ENCODE measurements at places on chromosomes 6 and 20.

- no peak for DNase-seq
Observed at GRCh38 chr20:54550776-54551396, 75.5 kb downstream of the DOK5 start.

DNA sequence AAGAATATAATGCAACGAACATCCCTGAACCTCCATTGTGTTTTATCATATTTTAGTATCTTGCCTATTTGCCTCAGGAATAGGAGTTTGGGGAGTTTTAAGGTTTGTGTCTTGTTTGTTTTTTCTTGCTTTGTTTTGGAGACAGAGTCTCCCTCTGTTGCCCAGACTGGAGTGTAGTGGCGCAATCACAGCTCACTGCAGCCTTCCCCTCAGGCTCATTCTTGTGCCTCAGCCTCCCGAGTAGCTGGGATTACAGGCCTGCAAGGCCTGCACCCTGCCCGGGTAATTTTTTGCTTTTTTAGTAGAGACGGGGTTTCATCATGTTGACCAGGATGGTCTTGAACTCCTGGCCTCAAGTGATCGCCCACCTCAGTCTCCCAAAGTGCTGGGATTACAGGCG lies 63.3 kb upstream of the CARMIL1 start:
- no peak for DNase-seq

GRCh38 chr6:169163411-169163901 lies 90.2 kb downstream of the THBS2 start:
- no peak for DNase-seq

DNA sequence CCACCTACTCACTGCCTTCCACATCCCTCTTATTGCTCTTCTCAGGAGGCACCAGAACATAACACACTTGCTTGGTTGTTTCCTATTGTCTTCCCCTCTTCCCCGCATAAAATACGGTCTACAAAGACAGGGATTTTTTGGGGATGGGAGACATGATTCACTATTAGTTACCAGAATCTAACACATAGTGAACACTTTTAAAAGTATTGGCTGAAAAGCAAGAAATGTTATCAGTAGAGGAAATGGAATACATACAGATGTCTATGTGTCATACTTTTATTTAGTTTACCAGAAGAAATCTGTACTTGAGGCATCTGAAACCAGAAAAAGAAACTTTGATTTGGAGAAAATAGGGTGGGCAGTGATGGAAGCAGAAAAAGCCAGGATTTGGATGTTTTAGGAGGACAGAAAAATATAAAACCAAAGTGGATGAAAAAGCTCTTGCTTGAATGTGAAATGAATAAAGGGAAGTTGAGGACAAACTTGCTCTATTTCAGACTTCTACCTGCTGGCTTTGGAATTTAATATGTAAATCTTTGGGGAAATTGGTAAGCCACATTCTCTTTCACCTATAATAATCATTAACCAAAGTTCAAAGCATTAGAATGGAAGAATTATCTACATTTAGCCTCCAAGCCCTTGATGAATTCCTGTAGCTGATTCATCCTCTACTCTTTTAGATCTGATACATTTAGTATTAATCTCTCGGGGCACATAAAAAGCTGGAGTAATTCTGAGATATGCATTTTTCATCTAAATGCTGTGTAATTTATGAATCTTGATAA lies 82.6 kb downstream of the DOK5 start:
- DNase-seq: no peak

DNA sequence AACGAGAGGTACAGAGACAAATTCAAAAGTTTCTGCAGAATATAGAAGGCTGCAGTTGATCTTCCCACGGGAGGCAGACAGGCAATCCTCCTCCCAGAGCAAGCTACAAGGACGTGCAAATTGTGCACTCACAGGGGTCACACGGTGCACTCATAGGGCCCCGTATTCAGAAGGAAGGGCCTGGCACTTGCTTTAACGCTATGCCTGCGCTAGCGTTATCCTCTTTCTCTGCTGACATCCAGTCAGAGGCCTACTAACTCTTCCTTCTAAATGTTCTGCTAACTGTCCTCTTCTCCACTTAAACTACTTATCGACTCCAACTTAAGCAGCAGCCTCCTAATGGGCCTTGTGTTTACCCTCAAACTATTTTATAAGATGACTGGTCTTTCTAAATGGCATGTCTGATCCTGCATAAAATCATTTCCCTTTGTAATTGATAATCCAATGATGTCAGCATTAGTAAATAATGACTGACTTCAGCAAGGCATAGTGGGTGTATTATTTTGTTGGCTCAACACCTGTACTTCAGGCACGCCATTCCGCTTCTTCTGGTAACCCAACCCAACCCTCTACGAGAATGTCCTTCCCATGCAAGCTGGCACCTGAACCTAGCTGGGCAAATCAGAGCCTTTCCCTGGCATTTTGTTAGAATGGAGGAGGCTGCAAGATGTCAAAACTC lies 2.2 kb downstream of the IFNGR1 start:
- no peak for DNase-seq

- DNase-seq: no peak
Observed at GRCh38 chr20:13659288-13659687, 20.6 kb upstream of the TASP1 start.

DNA sequence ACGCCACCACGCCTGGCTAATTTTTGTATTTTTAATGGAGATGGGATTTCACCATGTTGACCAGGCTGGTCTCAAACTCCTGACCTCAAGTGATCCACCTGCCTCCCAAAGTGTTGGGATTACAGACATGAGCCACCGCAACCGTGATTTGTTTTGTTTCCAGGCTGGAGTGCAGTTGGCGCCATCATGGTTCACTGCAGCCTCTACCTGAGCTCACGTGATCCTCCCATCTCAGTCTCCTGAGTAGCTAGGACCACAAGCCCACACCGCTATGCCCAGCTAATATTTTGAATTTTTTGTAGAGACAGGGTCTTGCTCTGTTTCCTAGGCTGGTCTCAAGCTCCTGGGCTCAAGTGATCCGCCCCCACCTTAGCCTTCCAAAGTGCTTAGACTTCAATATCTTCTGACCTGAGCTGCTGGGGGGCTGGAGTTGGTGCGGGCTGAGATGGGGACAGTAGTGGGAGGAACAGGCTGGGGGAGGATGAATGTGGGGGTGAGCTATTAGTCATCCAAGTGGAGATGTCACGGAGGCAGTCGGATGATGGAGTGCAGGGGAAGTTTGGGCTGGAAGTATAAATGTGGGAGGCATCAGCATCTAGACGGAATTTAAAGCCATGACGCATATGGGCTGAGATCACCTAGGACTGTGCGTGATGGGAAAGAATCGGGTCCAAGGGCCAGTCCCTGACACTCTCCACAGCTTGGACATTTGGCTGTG lies 23.1 kb upstream of the ZMYND8 start:
- no peak for DNase-seq

GRCh38 chr6:26025047-26025893 lies 62.0 kb upstream of the HFE start:
- no peak for DNase-seq

DNA sequence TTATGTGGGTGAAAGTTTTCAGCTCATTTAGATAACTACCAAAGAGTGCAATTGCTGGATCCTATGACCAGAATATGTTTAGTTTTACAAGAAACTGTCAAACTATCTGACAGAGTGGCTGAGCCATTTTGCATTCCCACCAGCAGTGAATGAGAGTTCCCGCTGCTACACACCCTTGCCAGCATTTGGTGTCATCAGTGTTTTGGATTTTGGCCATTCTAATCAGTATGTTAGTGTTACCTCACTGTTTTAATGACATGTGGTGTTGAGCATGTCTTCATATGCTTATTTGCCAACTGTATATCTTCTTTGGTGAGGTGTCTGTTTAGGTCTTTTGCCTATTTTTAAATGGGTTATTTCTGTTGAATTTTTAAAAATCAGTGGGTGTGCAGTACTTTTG lies 120.9 kb downstream of the CFAP61 start:
- DNase-seq: no peak

GRCh38 chr20:35615667-35616464 lies at the start of gene SPAG4:
Gene SPAG4, plus strand, starts transcription at chr20:35615829. Its CDS starts 175 bp downstream, at chr20:35616004.
- peak; percentile 100 for DNase-seq

DNA sequence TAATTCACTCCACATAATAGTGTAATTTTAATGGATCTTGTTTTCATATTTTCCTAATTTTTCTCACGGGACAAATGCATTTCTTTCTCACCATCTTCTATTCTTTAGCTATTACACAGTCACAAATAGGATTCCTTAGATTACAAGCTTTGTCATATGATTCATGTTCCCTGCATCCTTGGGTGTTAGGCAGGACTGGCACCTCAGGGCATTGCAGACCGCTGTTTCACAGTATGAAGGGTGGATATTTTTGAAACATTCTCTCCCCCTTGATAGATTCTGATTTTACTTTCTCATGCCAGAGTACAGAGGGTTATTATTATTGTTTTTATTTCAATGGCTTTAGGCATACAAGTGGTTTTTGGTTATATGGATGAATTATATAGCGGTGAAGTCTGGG lies 602.5 kb downstream of the PHF3 start:
- no peak for DNase-seq

GRCh38 chr6:80528115-80528514 lies 421.6 kb downstream of the BCKDHB start:
- no peak for DNase-seq

- no peak for DNase-seq
Observed at GRCh38 chr6:34600101-34600500, 44.0 kb upstream of the SPDEF start.

DNA sequence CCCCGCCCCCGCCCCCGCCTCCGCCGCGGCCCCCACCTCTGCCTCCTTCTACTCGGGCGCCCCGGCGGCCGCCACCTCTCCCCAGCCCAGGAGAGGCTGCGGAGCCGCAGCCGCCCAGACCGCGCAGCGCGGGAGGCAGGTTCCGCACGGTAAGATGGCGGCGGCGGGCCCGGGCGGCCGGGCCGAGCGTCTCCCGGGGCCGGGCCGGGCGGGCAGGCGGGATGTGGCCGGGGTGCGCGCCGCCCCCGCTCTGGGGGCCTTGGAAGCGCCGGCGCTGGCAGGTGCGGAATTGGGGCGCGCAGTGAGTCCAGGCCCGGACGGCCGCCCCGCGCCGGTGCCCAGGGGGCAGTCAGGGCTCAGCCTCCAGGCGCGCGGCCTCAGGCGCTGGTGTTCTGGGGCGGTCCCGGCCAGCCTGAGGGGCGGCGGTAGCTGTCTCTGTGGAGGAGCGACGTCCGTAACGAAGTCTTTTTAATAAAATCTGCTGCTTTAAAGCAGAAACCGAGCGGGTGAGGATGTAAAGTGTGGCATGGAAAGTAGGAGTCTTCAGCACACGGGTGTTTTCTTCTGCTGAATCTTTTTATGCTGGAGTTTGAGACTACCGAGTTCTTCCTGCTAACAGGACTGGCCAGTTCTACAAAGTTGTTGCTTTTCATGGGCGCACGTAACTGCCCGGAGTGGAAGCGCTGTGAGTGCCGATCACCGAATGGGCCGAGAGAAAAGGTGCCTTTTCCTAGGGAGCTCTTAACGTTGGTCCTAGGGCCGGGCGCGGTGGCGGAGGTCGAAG lies at the start of gene GID8:
TSS of gene GID8 (plus strand) at position 43 of the 784 bp plus-strand sequence. CDS start 3,356 bp downstream, outside the sequence.
- DNase-seq: no peak
